Osteocyte (in vitro differentiated cells): ENCODE measurements at places on chromosomes 3 and 15.
A peak's percentile ranks its signal among the peaks of the same experiment; 100 is the strongest.

- DNase-seq = no peak
Measured at GRCh38 chr3:9224490-9224889, 25.0 kb downstream of the SRGAP3 start.

DNA sequence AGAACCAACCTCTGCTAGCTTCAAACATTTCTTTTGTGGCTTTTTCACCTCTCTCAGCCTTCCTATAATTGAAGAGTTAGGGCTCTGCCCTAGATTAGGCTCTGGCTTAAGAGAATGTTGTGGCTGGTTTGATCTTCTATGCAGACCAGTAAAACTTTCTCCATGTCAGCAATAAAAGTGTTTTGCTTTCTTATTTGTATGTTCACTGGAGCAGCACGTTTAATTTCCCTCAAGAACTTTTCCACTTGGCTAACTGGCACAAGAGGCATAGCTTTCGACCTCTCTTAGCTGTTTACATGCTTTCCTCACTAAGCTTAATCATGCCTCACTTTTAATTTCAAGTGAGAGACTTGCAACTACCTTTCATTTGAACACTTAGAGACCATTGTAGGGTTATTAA lies 964.7 kb downstream of the ROBO2 start:
- no peak for DNase-seq

DNA sequence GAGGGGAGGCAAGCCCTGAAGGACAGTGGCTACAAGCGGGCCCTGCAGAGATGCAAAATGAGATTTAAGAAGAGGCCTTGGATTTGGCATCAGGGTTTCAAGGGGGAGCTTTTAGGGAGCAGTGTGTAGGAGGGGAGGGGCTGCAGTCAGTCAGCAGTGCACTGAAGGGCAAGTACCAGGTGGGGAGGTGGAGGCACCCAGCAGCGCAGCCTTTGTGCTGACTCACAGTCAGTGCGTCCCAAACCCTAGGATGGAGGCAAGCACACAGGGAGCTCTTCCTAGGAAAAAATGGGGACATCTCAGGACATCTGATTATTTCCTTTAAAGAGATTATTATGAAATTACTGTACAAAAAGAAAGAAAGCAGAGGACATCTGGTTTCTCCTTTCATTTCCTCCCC lies 80.0 kb downstream of the AAGAB start:
- DNase-seq = no peak

GRCh38 chr15:82178061-82178460 lies 84.5 kb downstream of the EFL1 start:
- no peak for DNase-seq

- no peak for DNase-seq
Measured at GRCh38 chr15:49927189-49927861, 191.7 kb downstream of the ATP8B4 start.

GRCh38 chr3:43862470-43862869 lies 171.7 kb downstream of the ABHD5 start:
- no peak for DNase-seq

DNA sequence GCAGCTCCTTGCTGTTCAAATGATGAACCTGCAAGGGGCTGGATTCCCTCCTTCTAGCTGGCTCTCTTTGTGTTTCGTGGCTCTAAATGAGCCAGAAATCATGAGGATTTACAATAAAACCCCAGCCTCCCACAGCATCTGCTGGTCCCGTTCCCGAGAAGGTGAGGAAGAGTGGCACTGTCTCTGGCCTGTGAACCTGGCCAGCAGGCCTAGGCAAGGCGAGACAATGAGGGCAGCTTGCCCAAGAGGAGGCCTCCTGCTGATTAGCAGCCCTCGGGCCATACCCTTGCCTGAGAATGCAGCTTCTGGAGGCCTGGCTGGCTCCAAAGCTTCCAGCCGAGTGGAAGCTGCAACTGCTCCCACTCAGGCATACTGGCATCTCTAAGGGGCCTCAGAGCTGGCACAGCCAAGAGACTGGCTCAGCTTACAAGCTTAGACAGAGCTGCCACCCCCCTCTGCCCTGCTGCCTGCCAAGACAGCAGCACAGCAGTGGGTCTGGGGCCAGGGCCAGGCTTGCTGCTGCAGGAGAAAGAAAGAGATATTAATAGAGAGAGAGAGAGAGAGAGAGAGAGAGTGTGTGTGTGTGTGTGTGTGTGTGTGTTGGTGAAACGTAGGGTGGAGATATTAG lies 76.5 kb downstream of the HMG20A start:
- peak; percentile 94 for DNase-seq

DNA sequence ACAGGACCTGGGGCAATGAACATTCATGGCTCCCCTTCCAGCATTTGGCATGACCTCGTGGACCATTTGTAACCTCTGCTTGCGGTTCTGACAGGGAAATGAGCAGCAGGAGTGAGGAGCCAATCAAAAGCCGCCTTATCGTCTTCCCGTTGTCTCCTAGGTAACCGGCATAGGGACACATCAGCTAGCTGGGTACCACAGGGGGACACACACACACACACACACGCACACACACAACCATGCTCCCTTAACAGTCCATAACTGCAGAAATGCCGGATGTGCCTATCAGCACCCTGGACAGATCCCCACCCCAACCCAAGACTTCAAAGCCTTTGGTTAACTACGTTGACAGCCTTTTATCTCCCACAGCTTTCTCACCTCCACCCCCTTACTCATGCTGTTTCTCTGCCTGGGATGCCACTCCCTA lies 53.4 kb upstream of the CCDC174 start:
- no peak for DNase-seq

- no peak for DNase-seq
Measured at GRCh38 chr3:55965776-55966175, 478.7 kb upstream of the WNT5A start.

- DNase-seq = no peak
Measured at GRCh38 chr15:85580879-85581278, 200.5 kb downstream of the AKAP13 start.

DNA sequence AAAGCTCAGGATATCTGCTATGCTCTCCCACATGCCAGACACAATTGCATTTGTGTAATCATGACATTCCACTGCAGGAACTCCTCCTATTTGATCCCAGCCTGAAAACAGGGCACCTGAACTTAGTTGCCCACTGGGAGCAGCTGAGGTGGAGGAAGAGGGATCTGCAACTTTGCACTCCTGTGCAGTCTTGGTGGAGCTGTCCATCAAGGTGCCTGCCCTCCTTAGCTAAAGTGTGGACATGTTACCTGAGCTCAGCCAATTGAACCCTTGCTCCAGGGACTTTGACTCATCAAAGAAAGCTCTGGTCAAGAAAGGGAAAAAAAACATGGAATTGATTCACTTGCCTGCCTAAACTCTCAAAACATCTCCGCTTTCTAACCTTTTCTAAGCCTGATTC lies 33.3 kb upstream of the TUBGCP5 start:
- DNase-seq = peak; percentile 59

DNA sequence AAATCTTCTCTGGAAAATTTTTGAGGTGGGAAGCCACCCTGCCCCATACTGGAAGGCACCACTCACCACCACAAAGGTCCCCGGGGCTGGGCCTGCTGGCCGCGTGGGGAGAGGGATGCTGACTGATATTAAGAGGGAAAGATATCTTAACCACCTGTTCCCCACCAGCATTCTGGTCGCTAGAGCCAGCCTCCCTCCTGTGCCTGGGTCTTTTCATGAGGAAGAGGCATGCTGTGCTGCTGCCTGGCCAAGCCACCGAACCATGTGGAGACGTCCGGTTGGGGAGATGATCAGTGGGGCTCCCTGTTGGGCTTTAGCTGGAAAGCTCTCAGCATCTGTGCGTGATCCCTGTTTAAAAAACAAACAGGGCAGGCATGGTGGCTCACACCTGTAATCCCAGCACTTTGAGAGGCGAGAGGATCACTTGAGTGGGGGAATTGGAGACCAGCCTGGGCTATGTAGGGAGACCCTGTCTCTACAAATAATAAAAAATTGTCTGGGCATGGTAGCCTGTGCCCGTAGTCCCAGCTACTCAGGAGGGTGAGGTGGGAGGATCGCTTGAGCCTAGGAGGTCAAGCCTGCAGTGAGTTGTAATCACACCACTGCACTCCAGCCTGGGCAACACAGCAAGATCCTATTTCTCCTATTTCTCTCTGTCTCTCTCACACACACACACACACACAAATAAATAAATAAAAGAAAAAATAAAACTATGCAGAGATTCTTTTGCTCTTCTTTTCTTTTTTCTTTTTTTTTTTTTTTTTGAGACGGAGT lies 1.0 kb downstream of the KLHL18 start:
- no peak for DNase-seq

DNA sequence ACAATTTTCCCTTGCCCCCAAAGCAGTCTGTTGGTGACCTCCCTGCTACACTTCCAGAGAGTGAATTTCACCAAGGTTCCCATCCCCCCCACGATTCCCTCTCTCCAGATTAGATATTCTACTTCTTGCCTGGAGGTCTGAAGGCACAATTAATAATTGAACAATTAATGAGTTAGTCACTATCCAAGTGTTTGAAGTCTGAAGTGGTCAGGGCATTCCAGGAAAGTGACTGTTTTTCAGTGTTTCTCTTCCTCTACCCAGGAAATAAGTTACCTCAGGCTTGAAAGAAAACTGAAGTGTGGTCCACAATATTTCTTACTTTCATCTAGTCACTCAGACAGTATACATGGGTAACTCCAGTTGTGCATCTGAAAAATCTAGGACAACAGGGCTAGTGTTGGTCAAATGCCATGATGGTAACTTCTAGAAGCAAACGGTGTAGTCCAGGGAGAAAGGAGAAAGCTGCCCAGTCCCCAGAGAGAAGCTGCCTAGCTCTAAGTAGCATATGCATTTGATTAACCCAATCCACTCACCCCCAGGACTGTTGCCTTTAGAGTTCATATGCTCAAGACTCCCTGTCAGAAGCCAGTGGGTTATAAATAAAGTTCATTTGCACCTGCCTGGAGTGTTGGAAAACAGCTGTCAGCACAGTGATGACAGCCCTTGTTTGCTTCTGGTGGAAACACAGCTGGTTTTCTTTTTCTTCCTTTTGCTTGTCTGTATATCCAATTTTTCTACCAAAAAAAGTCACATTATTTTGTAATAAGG lies 2.3 kb upstream of the TM4SF4 start:
- DNase-seq = no peak

GRCh38 chr3:118863731-118864322 lies 170.8 kb downstream of the IGSF11 start:
- DNase-seq = peak; percentile 59

DNA sequence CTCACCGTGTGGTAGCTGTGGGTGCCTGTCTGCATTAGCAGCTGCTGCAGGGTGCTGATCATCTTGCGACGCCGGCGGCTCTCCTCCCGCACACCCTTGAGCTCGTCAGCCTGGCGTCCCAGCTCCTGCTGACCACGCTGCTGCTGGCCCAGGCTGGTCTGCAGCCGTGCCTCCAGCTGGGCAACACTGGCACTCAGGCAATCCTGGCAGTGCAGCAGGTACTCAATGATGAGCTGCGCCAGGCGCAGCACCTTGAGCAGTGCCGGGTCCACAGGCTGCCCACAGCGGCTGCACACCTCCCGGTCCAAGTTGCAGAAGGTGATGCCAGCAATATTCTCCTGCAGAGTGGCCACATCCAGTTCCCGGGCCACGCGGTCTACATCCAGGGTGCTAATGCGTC lies 11.9 kb downstream of the DZIP1L start:
- DNase-seq = no peak

DNA sequence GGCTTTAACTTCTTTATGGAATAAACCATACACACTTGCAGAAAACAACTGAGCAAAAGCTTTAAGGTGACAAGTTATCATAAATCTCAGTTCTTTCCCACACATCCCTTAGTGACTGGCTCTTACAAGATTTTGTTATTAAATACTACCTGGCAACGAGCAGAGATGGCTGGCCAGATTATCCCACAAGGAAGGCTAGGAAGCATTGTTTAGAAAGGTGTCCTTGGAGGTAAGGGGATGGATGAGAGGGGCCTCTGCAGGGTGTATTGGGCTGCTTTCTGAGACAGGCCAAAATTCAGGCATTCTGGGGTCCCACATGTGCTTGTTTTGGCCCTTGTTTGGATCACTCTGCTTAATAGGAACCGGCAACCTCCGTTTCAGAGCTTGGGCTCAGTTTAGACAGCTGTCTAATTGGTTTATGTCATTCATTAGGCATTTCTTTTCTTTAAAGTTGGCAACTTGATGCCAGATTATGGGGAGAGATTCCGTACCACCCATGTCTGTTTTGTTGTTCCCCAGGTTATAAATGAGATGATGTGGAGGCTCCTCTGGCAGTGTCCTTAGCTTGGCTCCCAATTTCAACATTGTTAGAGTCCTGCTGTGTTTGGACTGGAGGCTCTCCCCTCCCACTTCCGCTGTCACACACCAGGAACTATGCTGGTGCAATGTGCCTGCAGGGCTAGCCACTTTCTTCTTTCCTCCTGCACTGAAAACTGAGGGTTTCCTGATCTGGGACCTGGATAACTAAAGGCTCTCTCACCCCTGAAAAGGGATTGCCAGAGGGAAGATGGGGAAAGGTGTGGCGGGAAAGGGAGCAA lies 121.1 kb downstream of the TPRG1 start:
- DNase-seq = no peak

- DNase-seq = peak; percentile 87
Measured at GRCh38 chr3:169772305-169772896, 795 bp upstream of the MYNN start.

- DNase-seq = no peak
Measured at GRCh38 chr3:2851835-2852234, 258.3 kb downstream of the IL5RA start.

DNA sequence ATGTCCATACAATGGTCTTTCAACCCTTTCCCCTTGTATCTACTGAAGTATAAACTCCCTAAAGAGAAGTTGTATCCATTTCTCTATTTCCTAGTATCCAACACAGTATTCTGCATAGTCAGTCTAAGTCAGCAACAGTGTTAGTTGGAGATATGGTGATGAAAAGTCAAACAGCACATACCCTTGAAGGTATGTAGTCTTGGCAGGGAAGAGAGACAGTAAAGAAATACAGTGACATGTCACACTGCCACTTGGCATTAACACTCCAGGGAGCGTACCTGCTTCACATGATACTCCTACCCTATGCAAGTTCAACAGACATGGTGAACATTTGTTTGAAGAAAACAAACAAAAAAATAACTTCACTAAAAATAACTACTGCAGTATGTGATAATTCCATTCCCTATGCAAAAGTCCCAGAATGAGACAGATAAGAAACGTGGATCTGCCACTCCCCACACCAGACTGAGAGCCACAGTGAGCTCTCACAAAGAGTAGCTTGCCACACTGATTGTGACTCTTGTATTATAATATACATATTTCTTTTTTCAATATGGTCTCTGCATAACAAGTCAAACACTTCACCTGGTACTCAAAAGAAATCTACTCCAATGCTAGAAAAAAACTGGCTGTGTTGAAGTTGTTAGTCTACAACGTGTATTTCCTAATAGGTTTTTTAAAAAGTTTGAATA lies 5.9 kb downstream of the PDCD10 start:
- no peak for DNase-seq

- no peak for DNase-seq
Measured at GRCh38 chr3:7401418-7401817, 540.5 kb downstream of the GRM7 start.

- peak; percentile 66 for DNase-seq
Measured at GRCh38 chr15:40050788-40051470, 11.9 kb upstream of the SRP14 start.

DNA sequence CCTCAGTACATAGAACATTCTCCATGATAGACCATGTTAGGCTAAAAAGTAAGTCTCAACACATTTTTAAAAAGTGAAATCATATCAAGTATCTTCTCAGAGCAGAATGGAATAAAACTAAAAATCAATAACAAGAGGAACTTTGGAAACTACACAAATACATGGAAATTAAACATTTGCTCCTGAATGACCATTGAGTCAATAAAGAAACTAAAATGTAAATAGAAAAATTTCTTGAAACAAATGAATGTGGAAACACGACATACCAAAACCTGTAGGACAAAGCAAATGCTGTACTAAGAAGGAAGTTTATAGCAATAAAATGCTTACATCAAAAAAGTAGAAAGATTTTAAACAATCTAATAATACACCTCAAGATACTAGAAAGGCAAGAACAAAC lies 33.6 kb downstream of the NEK10 start:
- no peak for DNase-seq
